Astrocyte of the hippocampus (primary cell): ENCODE measurements at places on chromosomes 2 and 18.

- no peak for DNase-seq
These were observed 312.7 kb downstream of the ETAA1 start for GRCh38 chr2:67709835-67710234.

GRCh38 chr18:40738321-40738880, 1216.6 kb upstream of the PIK3C3 start:
- DNase-seq: no peak

GRCh38 chr2:424306-425171, 136.6 kb upstream of the ALKAL2 start:
- DNase-seq: peak; percentile 15

- DNase-seq: no peak
These were observed 155.6 kb downstream of the CYP26B1 start for GRCh38 chr2:71992036-71992435.

DNA sequence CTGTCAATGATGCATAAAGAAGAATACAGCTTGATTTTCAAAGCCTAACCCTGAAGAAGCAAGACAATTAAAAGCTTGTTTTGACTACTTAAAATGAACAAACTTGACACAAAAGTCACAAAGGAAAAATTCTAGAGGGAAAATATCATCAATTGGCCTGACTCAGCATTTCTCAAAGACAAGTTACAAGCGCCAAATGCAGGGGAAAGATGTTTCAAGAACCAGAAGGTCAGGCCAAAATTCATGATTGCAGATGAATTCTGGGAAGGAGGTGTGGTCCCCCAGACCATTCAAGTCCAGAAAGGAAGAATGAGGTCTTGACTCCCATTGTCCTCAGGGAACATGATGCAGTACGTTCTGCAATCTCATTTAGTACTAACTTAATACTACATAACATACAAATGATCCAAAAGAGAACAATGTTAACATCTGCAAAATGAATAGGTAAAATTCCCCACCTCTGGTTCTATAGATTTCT, 64.5 kb downstream of the FAM210A start:
- no peak for DNase-seq

DNA sequence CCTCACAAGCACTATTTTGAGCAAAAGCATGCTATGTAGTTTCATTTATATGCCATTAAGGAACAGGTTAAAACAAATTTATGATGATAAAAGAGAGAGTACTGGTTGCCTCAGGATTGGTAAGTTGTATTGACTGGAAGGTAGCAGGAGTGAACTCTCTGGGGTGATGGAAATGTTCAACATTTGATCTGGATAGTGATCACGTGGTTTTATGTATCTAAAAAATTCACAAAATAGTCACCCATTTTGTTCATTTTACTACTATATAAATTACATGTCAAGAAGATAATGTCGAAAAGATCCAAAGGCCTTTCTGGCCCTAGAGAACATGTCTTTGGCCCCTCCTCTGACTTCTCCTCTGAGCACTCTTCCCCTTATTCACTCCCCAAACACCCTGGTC, 10.4 kb upstream of the RAPGEF4 start:
- DNase-seq: no peak

GRCh38 chr2:233476651-233477547, 89.7 kb downstream of the USP40 start:
- DNase-seq: no peak

DNA sequence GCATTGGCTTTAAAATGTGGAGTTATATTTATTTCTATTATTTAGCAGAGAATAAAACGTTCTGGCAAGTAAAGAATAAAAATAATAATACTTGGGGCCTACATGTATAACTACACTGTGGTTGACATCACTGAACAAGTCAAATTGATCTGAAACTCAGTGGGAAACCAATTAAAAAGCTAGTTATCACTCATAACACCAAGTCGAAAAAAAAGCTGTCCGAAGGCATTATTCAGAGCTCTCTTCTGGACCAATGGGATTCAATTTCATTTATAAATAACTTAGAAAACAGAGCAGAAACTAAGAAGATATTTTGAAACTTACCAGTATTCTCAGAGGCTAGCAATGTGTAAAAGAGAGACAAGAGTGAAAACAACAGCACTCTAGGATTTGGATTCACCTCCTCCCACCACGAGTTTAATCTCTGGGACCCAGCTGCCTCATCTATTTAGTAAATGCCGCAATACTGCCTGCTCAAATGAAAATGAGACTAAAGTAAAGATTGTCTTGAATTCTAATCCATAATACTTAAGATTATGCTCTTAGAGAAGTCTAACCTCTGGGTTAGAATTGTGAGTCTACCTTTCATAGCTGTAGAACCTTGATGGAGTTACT, 128.4 kb downstream of the NBAS start:
- DNase-seq: no peak

DNA sequence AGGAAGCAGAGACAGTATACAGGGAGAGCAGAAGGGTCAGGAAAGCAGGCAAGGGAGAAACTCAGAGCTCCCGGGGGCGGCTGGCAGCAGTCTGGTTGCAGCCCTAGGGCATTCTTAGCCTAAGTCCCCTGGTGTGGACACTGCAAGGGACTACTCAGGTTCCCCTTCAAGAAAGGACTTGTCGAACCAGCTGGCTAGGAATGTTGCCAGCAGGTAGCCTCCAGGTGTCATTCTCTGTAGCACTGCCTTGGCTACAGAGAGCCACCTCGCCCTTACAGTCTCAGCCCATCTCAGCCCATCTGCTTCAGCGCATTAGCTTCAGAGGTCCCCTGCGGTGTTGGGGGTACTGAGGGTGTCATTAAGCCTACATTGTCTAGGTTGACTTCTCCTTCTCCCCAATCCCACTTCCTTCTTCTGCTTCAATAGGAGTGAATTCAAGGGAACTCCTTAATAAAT, 11.3 kb upstream of the TMSB10 start:
- no peak for DNase-seq

GRCh38 chr2:29317077-29317517, 201.9 kb downstream of the CLIP4 start:
- DNase-seq: peak; percentile 82

DNA sequence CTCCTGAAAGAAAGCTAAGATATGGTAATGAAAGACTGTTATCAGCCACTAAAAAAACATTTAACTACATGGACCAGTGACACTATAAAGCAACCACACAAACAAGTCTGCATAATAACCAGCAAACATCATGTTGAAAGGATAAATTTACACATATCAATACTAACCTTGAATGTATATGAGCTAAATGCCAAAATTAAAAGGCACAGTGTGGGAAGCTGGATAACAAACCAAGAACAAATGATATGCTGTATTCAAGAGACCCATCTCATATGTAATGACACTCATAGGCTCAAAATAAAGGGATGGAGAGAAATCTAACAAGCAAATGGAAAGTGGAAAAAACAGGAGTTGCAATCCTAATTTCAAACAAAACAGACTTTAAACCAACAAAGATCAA, 213.1 kb upstream of the CDH2 start:
- DNase-seq: no peak

GRCh38 chr18:33201509-33201926, 239.0 kb downstream of the CCDC178 start:
- peak; percentile 68 for DNase-seq

DNA sequence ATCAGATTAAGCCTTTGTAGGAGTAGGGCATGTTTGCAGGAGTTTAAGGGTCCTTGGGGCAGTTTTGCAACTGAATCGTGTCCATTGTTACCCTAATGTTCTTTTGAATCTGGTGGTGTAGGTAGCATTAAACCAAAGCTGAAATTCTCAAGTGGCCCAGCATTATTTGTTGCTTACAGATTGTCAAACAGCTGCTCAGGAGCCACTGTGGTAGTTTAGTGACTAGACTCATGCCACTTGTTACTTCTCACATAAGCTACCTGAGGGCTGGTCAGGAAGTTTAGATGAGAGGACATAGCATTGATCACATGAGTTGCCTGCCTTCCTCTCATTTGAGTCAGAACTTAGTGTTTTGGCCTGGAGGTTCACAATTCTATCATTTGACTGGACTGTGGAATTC, 157.6 kb downstream of the HAUS1 start:
- no peak for DNase-seq

GRCh38 chr2:134866498-134867099, 28.2 kb downstream of the ACMSD start:
- DNase-seq: peak; percentile 46

- DNase-seq: no peak
These were observed 386.2 kb upstream of the HNRNPA3 start for GRCh38 chr2:176826356-176826755.

DNA sequence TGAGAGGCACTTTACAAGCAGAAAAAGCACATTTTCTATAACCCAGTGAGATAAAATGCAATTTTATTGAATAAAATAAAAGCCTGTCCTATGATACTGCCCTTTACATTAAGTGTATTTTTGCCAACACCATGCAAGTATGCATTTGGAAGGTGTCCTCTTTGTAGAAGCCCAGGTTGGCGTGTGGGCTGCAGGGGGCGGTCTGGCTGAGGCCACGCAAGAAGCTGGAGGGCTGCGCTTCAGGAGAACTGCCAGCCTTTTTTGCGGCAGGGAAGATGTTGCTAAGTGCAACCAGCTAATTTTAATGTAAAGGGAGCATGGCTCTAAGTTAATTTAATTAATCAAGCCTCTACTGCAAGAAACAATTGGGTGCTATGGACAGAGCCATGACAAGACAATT, 562.8 kb upstream of the SALL3 start:
- DNase-seq: no peak

- DNase-seq: peak; percentile 85
These were observed 20.6 kb downstream of the SMAD7 start for GRCh38 chr18:48929941-48930713.

- no peak for DNase-seq
These were observed 25.8 kb downstream of the KIF1A start for GRCh38 chr2:240794178-240794721.

DNA sequence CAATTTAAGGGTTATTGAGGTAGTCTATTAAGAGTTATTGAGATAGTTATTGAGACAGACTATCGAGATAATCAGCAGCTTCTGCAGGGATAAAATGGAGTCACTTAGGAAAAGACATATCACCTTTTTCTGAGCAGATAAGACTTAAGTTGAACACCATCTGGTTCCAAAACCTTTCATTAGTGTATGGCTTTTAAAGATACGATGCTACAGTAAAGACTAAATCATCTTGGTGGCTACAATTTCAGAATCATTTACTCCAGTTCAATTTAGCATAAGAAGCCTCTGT, 68.6 kb upstream of the DNAJC10 start:
- DNase-seq: no peak

- DNase-seq: no peak
These were observed 59.9 kb downstream of the ATP9B start for GRCh38 chr18:79129120-79129519.

DNA sequence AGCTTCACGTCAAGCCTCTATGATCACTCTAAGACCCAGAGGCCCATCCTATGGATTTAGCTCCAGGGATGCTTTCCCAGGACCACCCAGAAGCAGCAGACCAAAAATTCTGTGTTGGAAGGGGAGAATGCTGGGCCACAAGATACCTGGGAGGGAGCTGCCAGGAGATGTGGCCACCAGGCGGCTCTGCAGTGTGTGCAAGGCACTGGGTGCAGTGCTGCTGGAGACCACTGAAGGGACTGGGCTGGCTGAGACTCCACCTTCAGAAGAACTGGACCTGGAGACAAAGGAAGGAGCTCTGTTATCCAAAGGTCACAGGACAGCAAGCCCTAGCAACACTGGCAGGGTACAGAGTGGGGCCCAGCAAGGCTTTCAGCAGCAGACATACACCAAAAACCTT, 34.0 kb downstream of the KANSL3 start:
- DNase-seq: no peak

DNA sequence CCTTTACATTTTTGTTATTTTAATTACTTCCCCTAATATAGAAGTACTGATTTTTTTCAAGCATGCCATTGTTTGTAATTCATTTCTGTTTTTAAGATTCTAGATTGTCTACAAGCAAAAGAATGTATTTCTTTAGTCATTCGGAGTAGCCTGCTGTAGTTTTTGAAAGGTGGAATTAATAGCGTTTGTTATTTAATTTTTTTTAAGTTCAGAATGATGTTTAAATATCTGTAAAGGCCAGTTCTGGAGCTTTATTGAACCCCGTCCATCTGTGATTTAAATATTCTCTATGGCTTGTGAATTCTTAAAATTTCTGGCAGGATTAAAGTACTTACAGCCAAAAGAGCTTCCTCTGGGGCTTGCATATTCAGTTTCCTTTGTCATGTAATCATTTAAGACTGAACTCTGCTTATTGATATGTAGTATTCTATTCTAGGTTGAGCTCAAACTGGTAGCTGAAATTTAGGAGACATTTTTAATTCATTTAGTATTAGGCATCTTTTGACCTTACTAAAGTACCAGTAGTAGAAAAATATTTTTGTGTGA, 5.2 kb downstream of the TGIF1 start:
- no peak for DNase-seq

GRCh38 chr2:200812122-200813022, 662 bp downstream of the BZW1 start:
- DNase-seq: peak; percentile 85

- DNase-seq: no peak
These were observed 131.0 kb upstream of the ZEB2 start for GRCh38 chr2:144650907-144651306.

GRCh38 chr2:43848214-43848613, 9.4 kb downstream of the ABCG8 start:
- DNase-seq: no peak

- no peak for DNase-seq
These were observed 478.5 kb downstream of the TRIB2 start for GRCh38 chr2:13195270-13195669.

GRCh38 chr2:124046332-124046731, 21.2 kb downstream of the CNTNAP5 start:
- DNase-seq: no peak

- DNase-seq: no peak
These were observed 317.8 kb upstream of the ZNF521 start for GRCh38 chr18:25669741-25670140.

DNA sequence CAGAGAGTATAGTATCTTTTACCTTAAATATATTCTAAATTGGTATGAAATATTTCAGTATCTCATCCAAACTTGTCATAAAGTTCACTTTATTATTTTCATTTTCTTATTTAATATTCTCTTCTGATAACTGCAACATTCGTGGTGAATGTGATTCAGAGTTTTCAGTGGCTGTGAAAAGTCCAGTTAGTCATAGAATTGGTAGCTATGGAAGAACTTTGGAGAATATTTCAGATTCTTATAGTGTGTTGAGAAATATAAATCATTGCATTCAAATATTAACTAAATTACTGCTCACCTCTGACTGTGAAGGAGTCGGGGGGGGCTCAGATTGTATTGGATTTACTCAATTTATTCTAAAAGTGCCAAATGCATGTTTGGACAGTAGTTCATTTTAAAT, 178.6 kb upstream of the VWC2L start:
- peak; percentile 3 for DNase-seq

DNA sequence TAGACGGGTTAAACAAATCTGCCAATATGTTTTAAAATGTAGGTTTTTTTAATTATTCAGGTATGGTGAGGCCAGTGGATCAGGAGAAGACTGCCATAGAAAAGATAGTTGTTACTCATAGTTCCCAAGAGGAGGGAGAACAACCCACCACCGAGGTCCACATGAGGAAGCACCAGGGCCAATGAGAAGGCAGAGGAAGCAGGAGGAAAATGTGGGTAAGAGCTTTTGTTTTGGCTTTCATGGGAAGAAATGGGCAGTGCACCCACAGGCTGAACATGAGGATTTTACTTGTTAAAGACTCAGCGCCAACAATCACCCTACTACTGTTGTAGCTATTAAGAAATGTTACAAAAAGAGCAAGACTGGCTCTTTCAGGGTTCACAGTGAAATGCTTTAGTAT, 191.8 kb upstream of the HNMT start:
- no peak for DNase-seq

GRCh38 chr2:34104601-34105000, 505.5 kb upstream of the FAM98A start:
- peak; percentile 62 for DNase-seq

GRCh38 chr2:134445116-134445515, 191.2 kb downstream of the MGAT5 start:
- DNase-seq: no peak
